ENCODE measurements at places on chromosomes 5 and 9. TPM values are rescaled to one million over a fixed set of nuclear protein-coding genes. Genes with fewer than 3 reads are reported as not detected.

GRCh38 chr5:14942212-14942611 lies 70.6 kb upstream of the ANKH start:
- DNase-seq = no peak

GRCh38 chr9:118992813-118993794 lies 376.1 kb downstream of the BRINP1 start:
- no peak for DNase-seq

GRCh38 chr5:132054031-132054696 lies 6.3 kb upstream of the IL3 start:
- no peak for DNase-seq

GRCh38 chr9:99129091-99129490 lies 24.2 kb downstream of the TGFBR1 start:
- DNase-seq = no peak

DNA sequence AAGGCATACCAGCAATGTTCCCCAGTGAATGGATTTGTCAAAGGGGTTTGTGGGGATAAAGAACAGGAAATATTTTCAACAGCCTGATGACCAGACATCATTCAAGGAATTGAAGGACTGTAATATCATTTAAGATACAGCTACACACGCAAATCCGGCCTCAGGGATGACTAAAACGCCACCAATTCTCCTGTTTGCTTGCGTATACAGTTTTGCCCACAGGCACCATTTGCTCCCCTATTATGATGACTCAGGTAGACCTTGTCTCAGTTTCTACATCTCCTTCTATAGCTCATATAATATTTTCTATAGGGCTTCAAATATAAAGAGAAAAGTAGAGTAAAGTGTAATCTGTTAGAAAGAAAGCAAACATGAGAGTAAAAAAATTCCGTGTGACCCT lies 29.7 kb upstream of the ITGA1 start:
- DNase-seq = no peak

GRCh38 chr5:9182899-9183695 lies 362.8 kb downstream of the SEMA5A start:
- no peak for DNase-seq

- no peak for DNase-seq
These were observed 882.0 kb upstream of the EDIL3 start for GRCh38 chr5:85266692-85267091.

- no peak for DNase-seq
These were observed 76.3 kb downstream of the CERT1 start for GRCh38 chr5:75435096-75435495.

DNA sequence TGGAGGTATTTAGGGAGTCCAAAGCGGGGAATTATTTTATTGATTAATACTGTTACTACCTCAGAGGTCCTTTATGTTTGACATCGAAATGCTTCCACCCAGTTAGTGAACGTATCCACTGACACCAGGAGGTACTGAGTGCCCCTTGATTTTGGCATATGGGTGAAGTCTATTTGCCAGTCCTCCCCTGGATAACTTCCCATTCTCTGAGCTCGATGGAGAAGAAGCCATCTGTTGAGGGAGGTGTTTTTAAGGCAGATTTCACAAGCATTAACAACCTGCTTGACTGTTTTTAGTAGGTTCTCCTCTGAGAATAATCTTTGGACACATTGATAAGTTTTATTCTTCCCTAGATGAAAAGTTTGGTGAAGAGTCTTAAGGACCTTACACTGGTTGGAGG lies 165.3 kb upstream of the NREP start:
- DNase-seq = no peak

DNA sequence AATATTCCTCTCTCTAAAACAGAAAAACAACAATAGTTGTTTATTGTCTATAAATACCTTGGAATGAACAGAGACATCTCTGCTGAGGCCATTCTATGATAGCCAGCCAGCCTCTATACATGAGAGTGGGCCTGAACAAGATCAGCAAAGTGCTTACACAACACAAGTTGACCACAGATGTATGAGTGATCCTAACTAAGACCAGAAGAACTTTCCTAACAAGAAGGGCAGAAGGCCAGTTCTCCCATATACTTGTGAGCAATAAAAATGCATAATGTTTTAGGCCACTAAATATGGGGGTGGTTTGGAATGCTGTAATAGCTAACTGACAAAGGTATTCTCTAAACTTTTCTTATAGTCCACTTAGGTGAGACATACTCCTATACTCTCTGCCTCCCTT lies 345.7 kb downstream of the SPATA31D1 start:
- DNase-seq = no peak

DNA sequence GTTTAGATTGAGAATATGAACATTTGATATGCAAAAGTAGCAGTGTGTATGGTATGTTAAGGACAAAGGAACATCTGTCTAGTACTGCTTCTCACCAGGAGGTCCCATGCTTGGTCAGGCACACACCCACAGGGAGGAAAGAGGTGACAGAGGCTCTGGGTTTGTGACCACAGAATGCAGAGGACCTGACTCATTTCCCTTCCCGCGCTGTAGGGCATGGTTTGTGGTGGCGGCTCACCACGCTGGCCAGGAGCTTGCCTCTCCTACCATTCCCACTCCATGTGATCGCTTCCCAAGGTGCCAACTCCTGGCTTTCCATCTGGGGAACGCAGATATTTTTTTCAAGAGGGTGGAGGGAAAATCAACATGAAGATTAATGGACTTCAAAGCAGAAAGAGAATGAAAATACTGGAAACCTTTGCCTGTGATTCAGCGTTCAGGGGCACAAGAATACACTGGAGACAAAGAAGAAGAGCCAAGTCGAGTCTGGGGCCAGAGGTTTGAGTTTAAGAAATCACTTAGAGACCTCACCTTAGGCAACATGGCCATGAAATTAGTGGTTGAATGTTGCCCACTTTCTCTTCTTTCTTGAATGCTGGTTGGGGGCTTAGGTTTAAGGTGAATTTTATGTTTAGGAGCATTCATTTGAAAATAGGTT lies 477.8 kb downstream of the CCDC171 start:
- no peak for DNase-seq

DNA sequence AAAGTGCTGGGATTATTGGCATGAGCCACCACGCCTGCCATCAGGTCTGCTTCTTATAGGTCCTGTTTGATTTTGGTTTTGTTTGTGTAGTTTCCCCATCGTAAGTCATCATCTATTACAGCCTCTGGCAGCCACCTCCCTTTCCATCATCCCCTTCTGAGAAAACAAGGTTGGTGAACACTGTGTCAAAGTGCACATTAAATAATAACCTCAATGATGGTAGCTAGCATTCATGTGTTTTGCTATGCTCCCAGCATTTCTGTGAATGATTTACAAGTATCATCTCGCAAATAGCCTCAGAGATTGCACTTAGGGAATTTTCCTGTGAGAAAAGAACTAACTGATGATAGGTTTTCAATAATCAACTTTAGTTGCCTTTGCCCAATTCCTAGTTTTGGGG lies 9.9 kb downstream of the PRUNE2 start:
- DNase-seq = no peak

GRCh38 chr9:115237385-115237998 lies 119.5 kb upstream of the TNC start:
- no peak for DNase-seq

DNA sequence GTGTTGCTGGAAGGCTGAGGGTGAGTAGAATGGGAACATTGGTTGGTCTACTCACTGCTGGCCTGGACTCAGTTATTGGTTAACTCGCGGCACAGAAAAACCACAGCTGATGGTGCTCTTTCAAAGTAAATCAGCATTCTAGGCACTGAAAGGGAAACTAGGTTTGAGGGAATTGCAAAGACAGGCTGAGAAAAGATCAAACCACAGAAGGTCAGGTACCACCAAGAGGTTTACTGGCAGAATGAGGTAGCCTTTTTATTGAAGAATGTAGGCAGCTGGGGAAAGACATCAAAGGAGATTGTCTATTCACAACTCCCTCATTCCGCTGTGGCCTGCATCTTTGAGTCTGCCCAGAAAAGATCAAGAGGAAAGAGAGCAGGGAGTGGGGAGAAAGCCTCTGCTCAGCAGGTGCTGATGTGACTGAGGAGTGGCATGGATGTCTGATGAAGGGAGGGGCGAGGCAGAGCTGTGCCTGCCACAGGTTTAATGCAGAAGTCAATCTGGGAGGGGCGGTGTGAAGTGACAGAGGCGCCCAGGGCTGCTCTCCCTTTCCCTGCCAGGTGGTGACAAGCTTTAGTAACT lies 255.5 kb downstream of the MAN2A1 start:
- DNase-seq = no peak

GRCh38 chr9:133647148-133647547 lies 11.0 kb downstream of the DBH start:
- DNase-seq = no peak

GRCh38 chr5:135227064-135228022 lies 171.7 kb downstream of the MACROH2A1 start:
- no peak for DNase-seq

The ABHD17B gene
- total RNA-seq = 42.1 TPM

The CHSY3 gene
- 0.91 TPM for total RNA-seq

The TMEM232 gene
- total RNA-seq = 3.0 TPM

The ABITRAM gene
- total RNA-seq = 12.1 TPM

The FGD3 gene
- 4.1 TPM for total RNA-seq

The SGCD gene
- total RNA-seq = 0.33 TPM

The PCDHB3 gene
- total RNA-seq = 5.7 TPM

The TESK1 gene
- 42.7 TPM for total RNA-seq

The LHFPL2 gene
- total RNA-seq = 15.0 TPM

The NUTM2F gene
- 0.09 TPM for total RNA-seq

Measured in neural crest cell (in vitro differentiated cells).